ENCODE measurements at places on chromosomes 12 and 14.

DNA sequence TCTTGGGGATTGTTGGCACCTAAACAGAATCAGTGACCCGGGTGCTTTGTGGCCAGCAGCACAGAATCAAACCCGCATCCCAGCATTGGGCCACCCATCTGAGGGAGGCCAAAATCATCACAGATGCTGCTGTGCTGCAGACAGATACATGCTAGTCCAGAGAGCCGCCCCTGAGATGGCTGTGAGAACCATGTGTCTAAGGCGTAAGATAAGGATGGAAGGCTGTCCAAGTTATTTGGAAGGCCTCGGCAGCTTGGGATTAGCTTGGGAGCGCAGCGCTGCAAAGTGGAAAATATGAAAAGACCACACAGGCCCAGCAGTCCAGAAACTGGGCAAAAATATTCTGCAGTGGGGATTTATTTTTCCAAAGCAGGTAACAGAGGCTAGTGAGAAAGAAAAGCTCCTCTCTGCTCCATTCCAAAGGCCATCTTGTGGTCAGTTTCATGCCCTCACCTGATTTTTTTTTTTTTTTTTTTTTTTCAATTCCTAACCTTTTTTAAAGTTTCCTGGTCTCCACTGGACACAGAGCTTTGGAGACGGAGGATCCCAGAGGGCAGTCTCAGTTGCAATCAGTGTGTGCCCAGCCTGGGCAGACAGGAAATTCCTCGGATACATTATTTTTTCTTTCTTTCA lies 178.9 kb upstream of the BCL2L14 start:
- DNase-seq: no peak
- no peaks in the 10 kb centered on the region for H3K27me3 ChIP-seq
- no peak overlapping the region for H3K4me3 ChIP-seq
- no peaks in the 10 kb centered on the region for H3K36me3 ChIP-seq

DNA sequence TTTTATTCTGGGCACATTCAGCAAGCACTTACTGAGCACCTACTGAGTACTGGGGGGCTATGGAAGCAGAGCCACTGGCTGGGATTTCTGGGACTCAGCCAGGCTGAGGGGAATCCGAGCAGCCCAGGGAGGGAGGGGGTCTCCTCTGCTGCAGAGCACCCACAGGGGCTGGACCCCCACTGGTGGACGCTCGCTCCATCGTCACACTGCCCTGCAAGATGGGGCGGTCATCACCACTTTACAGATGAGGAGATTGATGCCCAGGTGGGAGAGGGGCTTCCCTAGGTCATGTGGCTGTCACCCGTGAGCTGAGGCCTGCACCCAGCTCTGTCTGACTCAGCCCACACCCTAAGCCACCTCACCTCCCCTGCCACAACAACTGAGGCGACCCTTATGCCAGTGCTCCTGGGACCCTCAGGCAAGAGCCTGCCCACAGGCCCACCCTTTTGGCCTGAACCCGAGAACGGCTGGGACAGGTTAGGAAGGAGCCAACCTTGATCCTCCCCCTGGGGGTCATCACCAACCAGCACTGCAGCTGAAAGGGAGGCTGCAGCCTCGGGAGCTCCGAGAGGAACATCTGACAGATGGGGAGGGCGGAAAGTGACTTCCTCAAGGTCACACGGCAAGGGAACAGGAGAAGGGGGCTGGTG lies 74.4 kb downstream of the SERPINA3 start:
- H3K27ac ChIP-seq: no peak overlapping the region
- no peak for DNase-seq
- H3K4me1 ChIP-seq: peaks cover 16% of the 10 kb centered on the region
- H3K4me3 ChIP-seq: no peak overlapping the region

GRCh38 chr14:22003461-22003860 lies 329.8 kb upstream of the OR4E1 start:
- H3K27me3 ChIP-seq: peaks cover 7% of the 10 kb centered on the region
- DNase-seq: no peak
- no peaks in the 10 kb centered on the region for H3K4me1 ChIP-seq
- no peak overlapping the region for H3K4me3 ChIP-seq

DNA sequence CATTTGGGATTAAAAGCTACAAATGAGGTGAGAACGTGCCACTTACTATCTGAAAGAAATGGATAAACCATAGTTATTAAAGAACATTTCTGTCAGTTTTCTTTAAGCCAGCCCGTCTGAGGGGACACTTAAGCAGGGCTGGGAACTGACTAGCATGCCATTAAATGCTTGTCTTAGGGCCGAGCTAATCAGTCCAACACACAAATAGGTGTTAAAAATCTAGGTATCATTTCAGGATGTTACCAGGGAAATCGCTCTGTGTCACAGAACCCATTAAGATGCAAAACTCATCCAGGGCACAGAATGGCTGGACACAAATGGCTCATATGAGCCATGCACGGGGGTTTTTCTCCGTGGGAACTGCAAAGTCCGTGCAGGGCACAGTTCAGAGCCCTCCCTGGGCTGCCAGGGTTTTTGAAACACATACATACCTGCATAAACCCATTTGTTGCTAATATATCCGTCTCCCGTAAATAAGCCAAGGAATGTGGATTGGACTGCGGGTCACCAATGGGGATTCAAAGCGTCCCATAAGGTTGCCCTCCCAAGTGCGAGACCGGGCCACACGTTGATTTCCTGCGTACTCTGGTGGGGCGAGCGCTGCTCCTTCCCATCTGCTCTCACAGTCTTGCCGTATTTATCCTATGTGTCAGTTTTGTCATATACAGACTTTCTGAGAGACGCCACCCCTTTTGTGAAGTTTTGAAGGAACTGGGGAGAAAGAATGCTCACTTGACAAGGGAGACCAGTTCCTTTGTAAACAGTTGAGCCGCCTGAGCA lies 5.4 kb upstream of the GSC start:
- peaks cover 55% of the 10 kb centered on the region for H3K4me1 ChIP-seq
- DNase-seq: peak; percentile 69
- no peak overlapping the region for H3K27ac ChIP-seq

- H3K36me3 ChIP-seq: no peaks in the 10 kb centered on the region
- no peak for DNase-seq
- no peaks in the 10 kb centered on the region for H3K27me3 ChIP-seq
- no peak overlapping the region for H3K27ac ChIP-seq
- no peak overlapping the region for H3K4me3 ChIP-seq
Measured at GRCh38 chr12:46296822-46297221, 28.0 kb upstream of the SLC38A1 start.

DNA sequence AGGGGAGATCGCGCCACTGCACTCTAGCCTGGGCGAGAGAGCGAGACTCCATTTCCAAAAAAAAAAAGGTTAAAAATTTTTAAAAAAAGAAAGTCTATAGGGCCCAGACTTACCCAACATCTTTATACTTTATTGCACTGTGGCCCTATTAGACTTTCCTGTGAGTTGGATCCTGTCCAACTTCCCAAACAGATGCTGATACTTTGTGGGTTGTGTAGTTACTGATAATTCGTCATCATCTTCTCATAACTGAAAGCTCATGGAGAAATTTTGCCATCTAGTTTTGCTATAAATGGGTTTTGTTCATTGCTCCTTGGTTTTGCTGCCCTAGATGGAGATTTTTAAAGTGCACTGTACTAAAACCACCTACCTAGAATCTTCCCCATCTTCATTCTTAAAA lies 31.1 kb downstream of the APOBEC1 start:
- no peak for DNase-seq
- H3K36me3 ChIP-seq: no peaks in the 10 kb centered on the region
- H3K27ac ChIP-seq: no peak overlapping the region
- peaks cover 7% of the 10 kb centered on the region for H3K4me1 ChIP-seq
- H3K27me3 ChIP-seq: no peaks in the 10 kb centered on the region

DNA sequence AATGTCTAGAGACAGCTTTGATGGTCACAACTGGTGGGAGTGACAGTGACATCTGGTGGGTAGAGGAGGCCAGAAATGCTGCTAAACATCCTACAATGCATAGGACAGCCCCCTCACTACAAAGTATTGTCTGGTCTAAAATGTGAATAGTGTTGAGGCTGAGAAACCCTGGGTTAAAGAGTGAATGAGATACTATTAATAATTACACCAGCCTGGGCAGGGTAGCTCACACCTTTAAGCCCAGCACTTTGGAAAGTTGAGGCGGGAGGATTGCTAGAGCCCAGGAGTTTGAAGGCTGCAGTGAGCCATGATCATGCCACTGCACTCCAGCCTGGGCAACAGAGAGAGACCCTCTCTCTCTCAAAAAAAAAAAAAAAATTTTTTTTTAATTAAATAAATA lies 11.1 kb downstream of the SVOP start:
- H3K36me3 ChIP-seq: no peaks in the 10 kb centered on the region
- H3K4me3 ChIP-seq: no peak overlapping the region
- no peaks in the 10 kb centered on the region for H3K27me3 ChIP-seq
- H3K27ac ChIP-seq: no peak overlapping the region
- no peaks in the 10 kb centered on the region for H3K4me1 ChIP-seq
- DNase-seq: peak; percentile 5

DNA sequence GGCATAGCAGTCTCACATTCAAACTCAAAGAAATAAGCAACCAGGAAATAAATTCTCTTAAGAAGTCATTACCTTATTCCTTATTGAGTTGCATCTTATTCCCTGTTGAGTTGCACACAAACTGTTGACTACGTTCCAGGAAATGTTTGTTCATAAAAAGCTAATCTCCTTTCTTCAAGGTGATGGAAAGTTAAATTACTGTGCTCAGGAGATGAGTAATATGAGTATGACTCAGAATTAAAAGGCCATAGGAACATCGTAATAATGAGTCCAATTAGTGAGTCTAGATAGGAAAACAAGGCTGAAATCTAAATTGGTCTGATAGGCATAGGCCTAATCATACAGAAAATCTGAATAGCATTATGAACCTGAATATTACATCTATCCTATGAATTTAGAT lies 203.1 kb downstream of the SLC2A13 start:
- no peak overlapping the region for H3K4me3 ChIP-seq
- no peak for DNase-seq
- H3K27ac ChIP-seq: no peak overlapping the region
- H3K4me1 ChIP-seq: no peaks in the 10 kb centered on the region
- no peaks in the 10 kb centered on the region for H3K36me3 ChIP-seq

DNA sequence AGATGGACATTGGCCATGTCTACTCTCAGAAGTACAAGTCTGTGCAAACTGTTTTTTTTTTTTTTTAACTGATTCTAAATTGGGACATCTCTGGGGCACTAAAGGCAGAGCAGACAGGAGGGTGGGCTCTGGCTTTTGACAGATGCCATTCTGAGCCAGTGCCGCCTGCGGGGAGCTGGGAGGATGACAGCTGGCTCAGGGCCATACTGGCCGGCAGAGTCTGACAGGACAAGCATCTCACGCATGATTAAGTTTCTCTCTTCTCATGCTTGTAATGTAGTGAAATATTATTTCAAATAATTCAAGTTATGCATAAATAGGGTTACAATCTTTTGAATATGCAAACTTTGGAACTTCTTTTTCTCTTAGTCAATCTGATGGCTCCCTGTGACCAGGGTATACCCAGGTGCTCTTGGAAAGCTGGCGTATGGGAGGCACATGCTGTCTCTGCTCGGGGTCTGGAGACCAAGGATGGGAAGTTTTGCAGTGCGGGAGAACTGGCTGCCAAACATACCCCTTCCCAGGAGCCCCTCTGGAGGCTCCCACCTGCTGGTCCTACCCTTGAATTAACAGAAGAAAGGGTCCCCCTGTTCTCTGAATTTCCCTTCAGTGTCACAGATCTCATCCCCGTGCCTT lies 7.6 kb downstream of the CDCA4 start:
- no peaks in the 10 kb centered on the region for H3K27me3 ChIP-seq
- H3K27ac ChIP-seq: no peak overlapping the region
- no peak for DNase-seq
- peaks cover 27% of the 10 kb centered on the region for H3K4me1 ChIP-seq
- H3K36me3 ChIP-seq: no peaks in the 10 kb centered on the region

GRCh38 chr12:117363953-117364486 lies 2.6 kb upstream of the NOS1 start:
- H3K27ac ChIP-seq: no peak overlapping the region
- H3K4me1 ChIP-seq: peaks cover 5% of the 10 kb centered on the region
- peak; percentile 55 for DNase-seq
- peaks cover 84% of the 10 kb centered on the region for H3K27me3 ChIP-seq
- H3K4me3 ChIP-seq: no peak overlapping the region

GRCh38 chr12:4037747-4038312 lies 164.6 kb upstream of the PARP11 start:
- no peak overlapping the region for H3K27ac ChIP-seq
- peaks cover 7% of the 10 kb centered on the region for H3K27me3 ChIP-seq
- H3K4me1 ChIP-seq: peaks cover 6% of the 10 kb centered on the region
- peak; percentile 59 for DNase-seq

DNA sequence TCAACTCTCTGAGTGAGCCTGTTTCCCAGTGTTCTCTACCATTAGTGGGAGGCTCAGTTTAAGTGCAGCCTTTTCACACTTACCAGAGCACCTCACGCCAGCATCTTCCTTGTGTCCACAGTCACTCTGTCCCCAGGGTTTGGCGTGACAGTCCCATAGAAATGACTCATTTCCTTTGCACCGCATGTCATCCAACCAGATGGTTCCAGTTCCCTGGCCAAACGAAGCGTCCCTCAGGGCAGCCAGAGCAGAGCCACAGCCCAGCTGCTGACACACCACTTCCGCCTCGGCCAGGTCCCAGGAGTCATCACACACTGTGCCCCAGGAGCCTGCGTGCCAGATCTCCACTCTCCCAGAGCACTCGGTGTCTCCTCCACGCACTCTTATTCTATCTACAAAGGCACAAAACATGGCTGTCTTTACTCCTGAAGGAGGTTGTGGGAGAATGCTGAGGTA lies 65.4 kb downstream of the ACSM4 start:
- H3K36me3 ChIP-seq: no peaks in the 10 kb centered on the region
- no peak for DNase-seq
- H3K4me3 ChIP-seq: no peak overlapping the region
- no peaks in the 10 kb centered on the region for H3K27me3 ChIP-seq
- no peak overlapping the region for H3K27ac ChIP-seq

- H3K36me3 ChIP-seq: peaks cover 21% of the 10 kb centered on the region
- H3K4me1 ChIP-seq: peaks cover 10% of the 10 kb centered on the region
- no peaks in the 10 kb centered on the region for H3K27me3 ChIP-seq
- DNase-seq: no peak
- H3K27ac ChIP-seq: no peak overlapping the region
- H3K4me3 ChIP-seq: no peak overlapping the region
Measured at GRCh38 chr14:58291646-58292045, 6.7 kb upstream of the ARID4A start.

- peak overlapping the region; percentile 4 for H3K4me3 ChIP-seq
- H3K4me1 ChIP-seq: peaks cover 59% of the 10 kb centered on the region
- H3K27me3 ChIP-seq: no peaks in the 10 kb centered on the region
- H3K27ac ChIP-seq: peak overlapping the region; percentile 7
Measured at GRCh38 chr12:53461059-53461458, 9.2 kb downstream of the PCBP2 start.

DNA sequence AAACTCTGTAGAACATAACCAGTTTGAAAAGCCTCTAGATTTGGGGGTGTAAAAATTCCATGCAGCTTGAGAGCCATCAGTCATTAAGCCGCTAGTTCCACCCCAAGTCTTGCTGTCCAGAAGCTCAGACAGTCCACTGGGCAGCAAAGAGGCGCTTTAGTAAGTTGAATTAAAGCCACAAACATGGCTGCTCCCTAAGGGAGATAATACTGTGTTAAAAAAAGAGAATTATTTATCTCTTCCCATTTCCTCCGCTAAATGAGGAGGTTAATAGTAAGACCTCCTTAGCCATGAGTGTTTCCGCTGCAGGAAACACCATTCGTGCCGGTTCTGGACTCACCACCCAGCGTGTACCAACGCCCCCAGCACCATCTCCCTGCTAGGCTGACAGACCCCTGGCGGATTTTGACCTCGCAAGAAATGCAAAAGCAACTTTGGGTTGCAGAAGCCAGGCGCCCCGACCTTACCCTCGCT lies 536 bp downstream of the TM7SF3 start:
- H3K36me3 ChIP-seq: no peaks in the 10 kb centered on the region
- H3K27me3 ChIP-seq: no peaks in the 10 kb centered on the region
- H3K4me3 ChIP-seq: peak overlapping the region; percentile 74
- peaks cover 25% of the 10 kb centered on the region for H3K4me1 ChIP-seq
- DNase-seq: peak; percentile 41
